ENCODE measurements at places on chromosomes 7 and 10.

DNA sequence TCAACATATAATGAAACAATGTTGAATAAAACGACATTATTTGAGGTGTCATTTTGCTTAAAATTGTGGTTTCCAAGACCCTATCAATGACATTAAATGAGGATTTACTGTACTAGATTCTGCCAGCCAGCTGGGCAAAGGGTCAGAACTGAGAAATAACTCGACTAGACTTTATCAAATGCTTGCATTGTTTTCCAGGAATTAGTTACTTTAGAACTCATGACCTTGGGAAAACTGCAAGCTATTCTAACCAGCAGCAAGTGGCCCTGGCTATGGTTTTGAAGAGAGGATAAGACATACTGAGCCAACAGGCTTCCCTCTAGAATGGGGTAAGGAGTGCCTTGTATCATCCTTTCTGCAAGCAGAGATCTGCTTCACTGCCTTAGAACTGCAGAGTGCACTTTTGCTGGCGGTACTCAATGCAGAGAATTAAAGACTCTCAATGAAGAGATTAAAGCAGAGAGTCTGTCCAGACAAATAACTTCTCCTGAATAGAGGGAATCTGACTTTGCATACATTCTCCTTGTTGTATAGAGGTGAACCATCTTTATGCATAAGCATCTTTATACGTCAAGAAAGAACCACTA is 281.5 kb downstream of the ARL4A start:
- no peak for DNase-seq

DNA sequence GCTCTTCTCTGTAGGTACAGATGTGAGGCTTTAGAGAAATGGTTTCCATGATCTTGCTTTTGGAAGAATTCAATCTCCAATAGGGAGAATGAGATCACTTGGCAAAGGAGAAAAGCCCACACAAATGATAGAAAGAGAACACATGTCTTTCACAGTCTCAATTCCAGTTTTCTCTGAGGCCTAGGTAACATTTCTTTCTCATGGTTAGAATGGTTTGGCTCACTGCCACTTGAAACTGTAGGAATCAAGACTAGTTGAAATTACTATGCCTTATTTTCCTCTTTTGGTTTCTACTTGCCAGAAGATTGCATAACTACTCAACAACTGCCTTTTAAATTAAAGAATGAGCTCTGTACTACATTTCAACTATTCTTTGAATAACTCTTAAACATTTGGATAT is 276.5 kb upstream of the TEX47 start:
- no peak for DNase-seq

DNA sequence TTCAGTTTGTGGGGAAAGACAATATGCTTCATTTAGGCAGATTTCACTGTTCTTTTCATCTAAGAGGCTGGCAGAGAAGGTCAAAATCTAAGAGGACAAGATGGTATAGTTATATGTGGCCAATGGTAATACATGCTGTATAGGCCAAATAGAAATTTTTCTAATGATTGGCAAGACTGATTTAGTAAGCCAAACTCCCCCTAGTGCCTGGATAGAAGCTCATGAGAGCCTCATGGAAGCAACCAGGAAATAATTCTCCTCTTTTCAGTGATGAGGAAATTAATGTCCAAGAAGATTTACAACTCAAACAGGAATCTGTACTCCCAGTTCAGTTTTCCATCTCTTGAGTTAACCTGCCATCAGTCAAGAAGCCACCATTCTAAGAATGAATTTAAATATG is 253.6 kb upstream of the PHF14 start:
- no peak for DNase-seq

DNA sequence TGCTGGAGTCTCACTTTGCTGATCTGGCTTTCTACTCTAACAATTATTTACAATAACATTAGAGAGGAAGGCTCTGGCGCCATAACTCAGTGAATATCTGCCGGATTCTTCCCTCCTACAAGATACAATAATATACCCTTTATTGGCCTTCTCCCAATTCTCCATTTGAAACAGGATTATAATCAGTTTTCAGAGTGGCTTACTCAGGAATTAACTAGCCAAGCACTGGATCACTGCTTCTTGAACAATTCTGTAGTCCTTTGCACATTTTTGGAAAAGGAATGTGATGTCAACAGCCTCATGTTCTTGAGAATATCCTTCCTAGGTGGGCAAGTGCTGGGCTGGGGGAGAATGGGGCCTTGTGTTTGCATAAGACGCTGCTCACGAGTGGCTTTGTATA is 125.9 kb downstream of the HIPK2 start:
- no peak for DNase-seq

GRCh38 chr10:52615756-52616394 is 156.7 kb downstream of the MBL2 start:
- no peak for DNase-seq

DNA sequence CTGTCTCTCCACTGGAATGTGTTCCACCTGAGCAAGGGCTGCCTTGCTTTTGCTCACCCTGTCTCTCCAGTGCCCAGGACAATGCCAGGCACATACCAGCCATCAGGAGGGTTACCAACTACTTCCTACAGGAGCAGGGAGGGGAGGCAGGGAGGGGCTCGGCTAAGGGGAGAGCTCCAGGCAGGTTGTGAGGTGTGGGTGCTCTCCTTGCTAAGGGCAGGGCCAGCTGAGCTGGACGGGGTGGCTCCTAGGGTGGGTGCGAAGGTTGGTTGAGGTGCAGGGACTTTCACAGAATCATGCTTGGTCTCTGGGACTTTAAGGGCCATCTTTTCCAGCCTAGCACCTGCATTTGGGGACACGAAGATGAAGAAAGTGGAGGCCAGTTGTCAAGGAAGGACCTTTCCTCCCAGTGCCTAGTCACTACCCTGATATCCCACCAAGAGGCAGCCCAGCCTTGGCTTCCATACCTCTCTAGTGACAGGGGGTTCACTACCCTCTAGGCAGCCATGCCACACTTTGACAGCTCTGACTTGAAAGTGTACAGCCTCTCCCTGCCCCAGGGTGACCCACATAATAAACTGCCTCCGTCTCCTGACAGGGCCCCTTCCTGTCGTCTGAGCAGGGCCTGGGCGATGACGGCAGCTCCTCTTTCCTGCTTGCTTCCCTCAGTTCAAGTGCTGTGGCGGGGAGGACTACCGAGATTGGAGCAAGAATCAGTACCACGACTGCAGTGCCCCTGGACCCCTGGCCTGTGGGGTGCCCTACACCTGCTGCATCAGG is 46.5 kb downstream of the TSPAN15 start:
- no peak for DNase-seq

DNA sequence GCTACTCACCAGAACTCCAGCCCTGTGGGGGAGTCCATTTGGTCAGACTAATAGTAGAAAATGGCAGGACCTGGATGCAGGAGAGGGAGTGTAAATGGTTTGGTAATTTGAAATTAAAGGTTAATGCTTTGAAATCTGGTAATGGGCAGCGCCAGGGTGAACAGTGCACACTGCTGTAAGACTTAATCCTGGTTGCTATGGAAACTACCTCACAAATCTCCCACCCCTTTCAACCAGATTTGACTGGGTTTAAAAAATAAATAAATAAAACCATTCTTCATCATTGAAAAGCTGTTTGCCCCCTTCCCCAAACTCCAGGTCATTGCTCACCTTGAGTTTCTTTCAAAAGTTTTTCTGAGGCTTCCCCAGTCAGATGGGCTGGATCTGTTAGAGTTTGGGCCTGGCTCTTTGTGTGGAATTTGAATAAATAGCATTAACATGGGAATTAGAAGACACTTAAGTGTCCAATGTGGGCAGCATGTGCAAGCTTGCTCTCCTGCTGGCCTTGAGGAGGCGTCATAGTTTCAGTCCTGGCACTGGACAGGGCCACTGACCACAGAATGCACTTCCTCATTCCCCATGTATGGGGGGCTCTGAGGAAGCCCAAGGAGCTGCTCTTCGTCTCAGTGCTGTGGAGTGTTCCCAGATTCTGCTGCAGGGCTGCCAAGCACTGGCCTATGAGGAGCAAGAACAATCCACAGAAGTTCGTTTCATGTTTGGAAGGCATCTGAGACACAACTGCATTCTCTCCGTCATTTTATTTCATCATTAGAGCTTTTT is 90.7 kb downstream of the LRRC4 start:
- DNase-seq: no peak

DNA sequence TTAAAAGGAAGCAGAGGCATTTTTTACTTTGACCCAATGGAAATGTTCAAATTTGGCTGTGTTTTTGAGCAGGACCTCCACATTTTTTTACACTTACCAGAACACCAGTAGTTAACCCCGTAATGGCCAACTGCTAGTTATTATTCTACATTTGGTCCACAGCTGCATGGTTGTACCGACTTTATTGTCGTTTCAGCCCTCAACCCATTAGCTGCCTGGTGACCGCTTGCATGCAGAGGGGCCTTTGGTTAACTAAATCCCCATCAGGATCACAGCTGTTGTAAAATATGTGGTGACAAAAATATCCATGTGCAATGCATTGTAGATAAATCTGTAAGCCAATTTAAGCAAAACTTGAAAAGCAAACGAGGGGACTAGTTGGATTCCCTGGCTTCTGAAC is 342.2 kb upstream of the MEOX2 start:
- no peak for DNase-seq

GRCh38 chr7:24052572-24053260 is 231.3 kb upstream of the NPY start:
- DNase-seq: no peak

- no peak for DNase-seq
Observed at GRCh38 chr10:48685731-48686130, 1.1 kb downstream of the WDFY4 start.

DNA sequence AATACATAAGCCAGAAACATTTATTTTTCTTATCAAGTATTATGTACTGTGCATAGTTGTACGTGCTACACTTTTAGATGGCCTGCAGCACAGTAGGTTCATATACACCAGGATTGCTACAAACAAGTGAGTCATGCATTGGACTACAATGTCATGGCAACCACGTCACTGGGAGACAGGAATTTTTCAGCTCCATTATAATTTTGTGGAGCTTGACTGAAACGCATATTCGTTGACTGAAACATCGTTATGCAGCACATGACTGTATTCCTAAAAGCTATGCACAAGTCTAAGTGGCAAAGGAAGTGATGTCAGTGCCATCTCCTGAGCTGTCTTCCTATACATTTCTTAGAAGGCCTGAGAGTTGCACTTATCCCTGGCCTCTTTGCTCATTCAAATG is 871.8 kb downstream of the IPMK start:
- DNase-seq: no peak

GRCh38 chr7:28411876-28412662 is at the start of gene CREB5:
TSS of gene CREB5 (plus strand) at chr7:28412518. CDS start at chr7:28412915, 397 bp downstream.
- DNase-seq: no peak

DNA sequence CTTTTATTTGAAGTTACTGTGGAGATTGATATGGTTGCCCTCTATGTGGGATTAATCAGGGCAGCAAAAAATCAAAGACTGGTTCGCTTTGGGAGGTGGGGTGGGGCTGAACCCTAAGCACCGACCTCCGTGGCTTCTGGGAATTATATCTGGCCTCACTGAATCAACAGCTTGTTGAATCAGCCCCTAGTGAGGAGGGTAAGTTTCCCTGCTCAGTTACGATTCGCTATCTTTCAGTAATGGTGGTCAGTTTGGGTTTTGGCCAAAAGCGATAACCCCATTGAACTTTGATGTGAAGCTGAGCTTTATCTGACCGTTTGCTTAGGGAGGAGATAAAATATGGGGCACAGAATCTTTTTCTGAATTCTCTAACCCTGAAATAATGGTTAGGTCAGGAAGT is 16.6 kb upstream of the ARPC1A start:
- DNase-seq: no peak

- DNase-seq: no peak
Observed at GRCh38 chr7:67631476-67631875, 634.8 kb downstream of the TYW1 start.

DNA sequence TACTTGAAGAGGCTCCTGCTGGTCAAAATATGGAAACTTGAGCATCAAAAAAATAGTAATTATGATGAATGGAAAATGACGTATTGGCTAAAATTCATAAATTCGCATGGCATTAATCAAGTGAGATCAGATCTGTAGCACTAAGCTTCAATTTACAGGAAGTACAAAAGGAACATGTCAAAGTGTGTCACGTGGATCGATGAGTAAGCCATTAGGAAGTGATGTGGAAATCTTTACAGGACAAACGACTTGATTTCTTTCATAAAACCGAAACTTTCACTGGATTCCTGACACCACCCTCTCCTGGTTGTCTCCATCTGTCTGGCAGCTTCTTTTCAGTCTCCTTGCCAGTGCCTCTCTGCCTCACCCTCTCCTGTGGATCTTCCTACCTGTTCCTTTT is 25.8 kb downstream of the AKR1C8 start:
- no peak for DNase-seq

GRCh38 chr10:46228563-46229071 is 58.2 kb upstream of the ANTXRL start:
- DNase-seq: no peak

DNA sequence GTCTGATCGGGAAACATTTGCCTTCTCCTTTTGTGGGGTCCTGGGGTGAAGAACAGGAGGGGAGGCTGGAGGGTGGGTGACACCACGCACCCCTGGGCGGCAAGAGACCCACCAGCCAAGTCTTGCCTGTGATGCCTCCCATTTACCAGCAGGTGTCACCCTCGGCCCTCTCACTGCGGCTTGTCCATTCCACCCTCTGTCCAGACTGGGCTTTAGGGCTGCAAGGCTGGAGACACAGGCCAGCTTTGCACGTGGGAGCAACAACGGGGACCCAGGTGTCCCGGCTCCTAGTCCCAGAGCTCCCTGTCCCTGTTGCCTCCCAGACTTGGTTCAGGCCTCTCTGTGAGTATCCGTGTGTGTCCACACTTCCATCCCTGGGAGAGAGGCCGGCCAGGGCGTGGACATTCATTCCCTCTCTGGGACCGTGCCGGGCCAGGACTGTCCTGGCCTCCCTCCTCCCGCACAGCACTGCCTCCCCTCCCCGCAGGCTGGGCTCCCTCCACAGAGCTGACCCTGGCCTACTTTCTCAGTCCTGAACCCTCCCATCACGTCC is 36.2 kb upstream of the GTF2IRD1 start:
- DNase-seq: no peak

GRCh38 chr7:47693216-47693615 is 111.3 kb upstream of the TNS3 start:
- no peak for DNase-seq

DNA sequence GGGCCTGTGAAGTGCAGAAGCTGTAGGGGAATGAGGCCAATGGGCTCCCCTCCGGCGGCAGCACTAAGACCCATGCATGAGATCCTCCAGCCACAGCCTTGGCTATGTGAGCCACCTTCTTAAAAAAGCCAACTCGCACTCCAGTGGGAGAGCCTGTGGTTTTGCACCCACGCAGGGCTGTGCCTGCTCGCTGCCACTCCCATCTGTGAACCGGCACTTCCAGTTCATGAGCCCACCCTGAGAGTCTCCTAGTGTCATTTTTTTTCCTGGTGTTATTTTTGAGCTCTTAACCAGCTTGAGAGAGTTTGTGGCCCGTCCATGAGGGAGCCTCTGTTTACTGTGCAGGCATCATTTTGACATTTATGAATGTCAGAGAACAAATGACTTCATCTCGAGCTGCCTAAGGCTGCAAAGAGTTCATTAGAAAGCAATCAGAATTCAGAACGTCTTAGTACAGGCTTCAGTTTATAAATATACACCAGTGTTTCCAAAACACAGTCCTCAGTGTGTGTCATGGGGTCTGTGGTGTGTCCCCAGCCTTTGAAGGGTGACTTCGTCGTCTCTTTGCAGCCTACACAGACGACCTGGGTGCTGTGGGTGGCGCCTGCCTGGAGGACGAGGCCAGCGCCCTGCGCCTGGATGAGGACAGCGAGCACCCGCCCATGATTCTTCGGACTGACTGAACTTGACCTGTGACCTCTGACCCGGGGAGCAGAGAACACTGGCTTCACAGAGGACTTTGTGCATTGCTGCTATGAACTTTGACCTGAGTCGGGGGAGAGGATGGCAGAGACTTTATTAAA is 40.4 kb downstream of the WIPI2 start:
- DNase-seq: no peak

Data from NCI-H187 treated with DMSO at 0.1 percent for 48 hours (cell line).